ENCODE measurements at places on chromosomes 13 and 19.

DNA sequence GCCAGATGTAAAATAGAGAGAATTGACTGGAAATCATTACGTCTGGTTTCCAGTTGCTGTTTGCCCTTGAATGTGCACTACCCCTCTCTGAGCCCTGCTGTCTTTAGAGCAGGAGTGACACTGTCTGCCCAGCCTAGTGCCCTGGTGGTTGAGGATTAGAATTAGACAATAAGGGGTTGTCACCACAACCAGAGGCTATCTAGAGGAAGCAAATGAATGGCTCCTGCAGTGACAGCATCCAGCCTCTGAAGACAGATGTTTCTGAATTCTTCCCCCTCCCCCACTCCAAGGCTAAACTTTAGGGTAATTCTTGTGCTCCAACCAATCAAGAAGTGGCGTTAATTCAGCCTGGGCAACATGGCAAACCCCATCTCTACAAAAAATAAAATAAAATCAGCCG, 2.0 kb downstream of the RAB8A start:
- no peak for DNase-seq

DNA sequence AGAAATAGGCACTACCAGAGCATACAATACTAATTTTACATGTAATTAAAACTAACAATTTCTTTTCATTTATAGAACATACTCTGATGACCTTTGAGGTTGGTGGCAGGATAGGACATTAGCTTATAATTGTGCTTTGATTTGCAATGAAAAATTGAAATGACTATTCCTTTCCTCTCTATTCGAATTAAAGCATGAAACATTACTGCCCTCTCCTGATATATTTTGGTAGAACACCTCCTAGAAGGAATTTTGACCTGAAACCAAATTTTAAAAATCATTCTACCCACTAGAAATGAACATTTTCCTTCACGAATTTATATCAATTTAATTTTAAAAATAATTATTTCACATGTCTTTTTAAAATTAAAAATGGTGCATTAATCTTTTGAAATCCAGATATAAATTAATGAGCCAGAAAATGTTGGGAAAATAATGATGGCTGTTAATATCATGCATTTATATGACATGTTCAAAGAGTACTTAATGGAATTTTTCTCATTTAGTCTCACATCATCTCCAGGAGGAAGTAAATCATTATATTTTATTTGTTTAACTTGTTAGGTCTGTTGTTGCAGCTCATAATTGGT, 556.3 kb upstream of the ARGLU1 start:
- DNase-seq, result peak; percentile 4

GRCh38 chr13:39310961-39311360, 272.7 kb downstream of the NHLRC3 start:
- no peak for DNase-seq

DNA sequence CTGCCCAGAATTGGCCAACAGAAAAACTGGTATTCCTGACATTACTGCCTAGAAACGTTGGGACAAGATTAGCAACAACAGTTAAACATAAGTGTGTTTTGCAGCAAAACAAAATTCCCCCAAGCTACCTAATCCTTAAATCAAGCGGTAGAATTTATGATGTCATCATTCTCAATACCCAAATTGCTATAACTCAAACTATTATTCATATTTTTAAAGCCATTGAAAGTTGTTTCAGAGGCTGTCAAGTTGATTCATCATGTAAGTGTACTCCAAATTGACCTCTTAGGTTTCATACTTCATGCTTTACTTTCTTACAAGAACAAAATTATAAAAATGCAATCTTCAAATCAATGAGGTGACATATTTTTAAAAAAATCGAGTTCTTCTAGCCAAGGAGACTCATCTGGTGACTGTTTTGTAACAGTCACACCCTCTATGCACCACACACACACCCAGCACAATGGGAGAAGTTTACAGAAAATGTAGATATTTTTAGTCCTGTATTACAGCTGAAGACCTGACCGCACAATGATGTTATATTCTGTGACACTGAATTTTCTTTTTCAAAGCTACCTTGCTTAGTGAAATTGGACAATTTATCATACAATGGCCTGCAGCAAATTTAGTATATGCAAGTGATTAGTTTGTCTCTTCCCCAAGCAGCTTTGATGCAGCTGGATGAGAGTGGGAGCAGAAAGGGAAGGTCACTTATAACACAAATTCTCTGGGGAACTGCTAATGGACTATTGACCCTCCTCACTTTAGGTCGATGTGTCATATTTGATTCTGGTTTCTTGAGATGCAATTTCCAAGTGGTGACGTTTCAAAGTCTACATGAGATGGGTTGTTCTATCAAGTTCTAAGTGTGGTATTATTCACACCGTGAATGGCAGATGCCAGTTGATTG, 345.3 kb upstream of the OBI1 start:
- no peak for DNase-seq
